ENCODE measurements at places on chromosomes 6 and 20.

GRCh38 chr6:75752365-75752764 is 3.3 kb downstream of the MYO6 start:
- DNase-seq = no peak

DNA sequence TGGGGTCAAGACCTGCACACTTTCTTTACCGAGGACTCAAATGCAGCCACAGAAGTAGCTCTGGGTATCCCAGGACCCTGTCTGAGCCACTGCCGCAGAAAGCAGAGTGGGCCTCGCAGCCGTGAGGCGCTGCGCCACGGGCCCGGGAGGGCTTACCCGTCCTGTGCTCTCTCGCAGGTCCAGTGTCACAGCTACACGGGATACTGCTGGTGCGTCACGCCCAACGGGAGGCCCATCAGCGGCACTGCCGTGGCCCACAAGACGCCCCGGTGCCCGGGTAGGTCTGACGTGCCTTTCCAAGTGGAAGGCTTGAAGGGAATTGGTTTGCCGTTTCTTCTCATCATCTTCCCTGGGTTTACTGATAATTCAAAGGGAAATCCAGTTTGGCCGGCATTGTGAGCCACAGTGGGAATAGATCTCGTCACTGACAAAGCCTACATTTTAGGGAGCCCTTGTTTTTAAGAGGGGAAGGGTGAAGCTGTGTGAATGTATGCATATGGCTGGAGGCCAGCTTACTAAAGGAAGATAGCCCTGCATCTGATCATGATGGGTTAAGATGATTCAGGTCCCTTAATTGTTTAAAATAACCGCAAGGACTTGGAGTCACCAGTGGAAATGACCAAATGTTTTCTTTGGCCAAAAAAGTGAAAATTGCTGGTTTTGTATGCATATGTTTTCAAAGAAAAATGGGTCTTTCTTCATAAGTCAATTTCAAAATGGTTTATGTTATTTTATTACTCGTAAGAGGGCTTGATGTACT is 86.6 kb downstream of the SMOC2 start:
- DNase-seq = no peak

- DNase-seq = no peak
Observed at GRCh38 chr6:75449630-75450206, 43.9 kb downstream of the FILIP1 start.

DNA sequence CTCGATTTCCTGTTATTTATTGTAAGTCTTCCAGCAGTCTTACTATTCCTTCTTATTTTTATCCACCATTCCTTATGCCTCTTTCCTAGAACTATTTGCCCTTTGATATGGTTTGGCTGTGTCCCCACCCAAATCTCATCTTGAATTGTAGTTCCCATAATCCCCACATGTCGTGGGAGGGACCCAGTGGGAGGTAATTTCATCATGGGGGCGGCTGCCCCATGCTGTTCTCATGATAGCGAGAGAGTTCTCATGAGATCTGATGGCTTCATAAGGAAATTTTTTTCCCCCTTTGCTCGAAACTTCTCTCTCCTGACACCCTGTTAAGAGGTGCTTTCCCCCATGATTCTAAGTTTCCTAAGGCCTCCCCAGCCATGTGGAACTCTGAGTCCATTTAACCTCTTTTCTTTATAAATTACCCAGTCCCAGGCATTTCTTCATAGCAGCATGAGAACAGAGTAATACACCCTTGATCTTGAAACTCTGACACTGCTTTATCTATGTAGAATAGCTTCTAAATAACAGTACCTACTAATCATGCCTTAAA is 48.8 kb downstream of the PLN start:
- no peak for DNase-seq

GRCh38 chr20:52783769-52784168 is 188.4 kb upstream of the TSHZ2 start:
- no peak for DNase-seq

DNA sequence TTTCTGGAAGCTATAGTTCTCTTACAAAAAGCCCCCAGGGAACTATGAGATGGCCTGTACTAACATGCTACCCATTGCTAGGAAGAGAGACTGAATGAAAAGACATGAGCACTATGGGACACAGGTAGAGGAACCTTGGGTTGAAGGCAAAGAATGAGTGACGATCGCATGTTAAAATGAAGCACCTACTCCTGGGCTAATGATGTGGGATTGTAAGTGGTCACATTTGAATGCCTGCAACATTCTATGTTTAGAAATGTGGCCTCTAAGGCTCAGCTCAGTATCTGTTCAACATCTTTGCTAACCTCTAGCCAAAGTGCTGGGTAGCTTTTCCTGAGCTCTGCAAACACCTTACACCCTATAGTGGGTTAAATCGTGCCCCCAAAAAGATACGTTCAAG is 5.2 kb upstream of the ZC3H12D start:
- DNase-seq = no peak

DNA sequence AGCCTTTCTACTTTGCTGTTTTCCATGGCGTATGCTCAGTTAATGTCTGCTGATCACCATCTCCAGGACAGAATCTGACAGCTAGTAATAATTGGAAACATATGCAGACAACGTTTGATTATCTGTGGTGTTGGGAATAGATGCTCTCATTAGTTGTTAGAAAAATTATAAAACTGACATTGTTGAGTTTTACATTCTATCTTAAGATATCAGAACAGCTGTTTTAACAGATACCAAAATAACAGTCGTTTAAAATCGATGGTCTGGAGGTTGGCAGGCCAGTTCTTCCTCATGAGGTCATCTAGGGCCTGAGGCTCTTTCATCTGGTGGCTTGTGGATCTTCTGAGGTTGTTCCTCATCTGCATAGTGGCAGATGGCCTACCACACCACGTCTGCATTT is 137.6 kb downstream of the AIG1 start:
- no peak for DNase-seq

- DNase-seq = no peak
Observed at GRCh38 chr20:5989539-5989938, 39.1 kb downstream of the MCM8 start.

DNA sequence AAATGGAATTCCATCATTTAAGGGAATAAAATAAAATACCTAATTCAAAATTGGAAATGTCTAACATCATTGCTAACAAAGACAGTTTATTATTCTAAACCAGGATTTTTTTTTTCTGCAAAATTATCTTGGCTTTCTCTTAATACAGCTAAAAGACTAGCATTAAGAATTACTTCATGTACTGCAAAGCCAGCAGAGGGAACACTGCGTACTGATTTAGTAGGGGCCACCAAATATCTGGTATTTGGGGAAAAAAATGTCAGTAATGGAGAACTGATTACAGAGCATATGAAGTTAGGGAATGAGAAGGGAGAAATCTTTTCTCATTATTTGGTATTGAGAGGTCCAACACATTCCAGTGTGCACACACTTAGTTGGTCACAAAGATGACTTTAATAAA is 3.2 kb upstream of the SOX4 start:
- no peak for DNase-seq

GRCh38 chr6:25016014-25016720 is 80.4 kb upstream of the RIPOR2 start:
- no peak for DNase-seq

GRCh38 chr6:15299430-15300131 is 53.7 kb downstream of the JARID2 start:
- no peak for DNase-seq

- DNase-seq = no peak
Observed at GRCh38 chr6:124973780-124974179, 11.5 kb downstream of the RNF217 start.

GRCh38 chr6:152948150-152948768 is 34.6 kb downstream of the FBXO5 start:
- peak; percentile 29 for DNase-seq

GRCh38 chr6:5680095-5680494 is 326.6 kb downstream of the NRN1 start:
- DNase-seq = no peak

DNA sequence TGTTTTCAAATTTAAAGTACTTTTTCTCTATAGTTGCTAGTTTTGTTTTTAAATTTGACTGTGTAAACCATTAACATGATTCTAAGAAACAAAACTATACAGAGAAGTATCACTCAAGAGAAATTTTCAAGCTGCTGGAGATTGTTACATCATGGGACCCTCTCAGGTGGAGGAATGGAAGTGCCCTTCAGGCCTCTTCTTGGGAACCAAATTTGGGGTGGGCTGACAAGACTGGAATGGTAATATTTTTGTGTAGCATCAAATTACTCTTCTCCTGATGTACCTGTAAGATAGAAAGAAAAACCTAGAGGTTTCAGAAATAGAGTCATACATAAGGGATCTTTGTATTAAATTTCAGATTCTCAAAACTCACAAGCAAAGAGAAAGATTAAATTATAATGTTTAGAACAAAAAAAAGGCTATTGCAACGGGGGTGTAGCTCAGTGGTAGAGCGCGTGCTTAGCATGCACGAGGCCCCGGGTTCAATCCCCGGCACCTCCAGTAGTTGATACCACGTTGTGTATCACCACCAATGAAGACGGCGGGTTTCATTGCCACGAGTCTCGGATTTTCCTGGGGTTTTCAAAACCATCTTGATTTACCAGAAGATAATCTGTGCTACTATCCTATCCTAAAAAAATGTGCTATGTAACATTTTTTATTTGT is 193.7 kb downstream of the GPX5 start:
- DNase-seq = no peak

- peak; percentile 45 for DNase-seq
Observed at GRCh38 chr6:106334646-106335448, 9.3 kb upstream of the ATG5 start.

- DNase-seq = peak; percentile 35
Observed at GRCh38 chr6:114096561-114097172, 125.7 kb upstream of the HDAC2 start.

GRCh38 chr6:79468116-79468515 is 69.1 kb downstream of the LCA5 start:
- no peak for DNase-seq

- DNase-seq = no peak
Observed at GRCh38 chr20:36599912-36600345, 5.7 kb upstream of the RAB5IF start.

DNA sequence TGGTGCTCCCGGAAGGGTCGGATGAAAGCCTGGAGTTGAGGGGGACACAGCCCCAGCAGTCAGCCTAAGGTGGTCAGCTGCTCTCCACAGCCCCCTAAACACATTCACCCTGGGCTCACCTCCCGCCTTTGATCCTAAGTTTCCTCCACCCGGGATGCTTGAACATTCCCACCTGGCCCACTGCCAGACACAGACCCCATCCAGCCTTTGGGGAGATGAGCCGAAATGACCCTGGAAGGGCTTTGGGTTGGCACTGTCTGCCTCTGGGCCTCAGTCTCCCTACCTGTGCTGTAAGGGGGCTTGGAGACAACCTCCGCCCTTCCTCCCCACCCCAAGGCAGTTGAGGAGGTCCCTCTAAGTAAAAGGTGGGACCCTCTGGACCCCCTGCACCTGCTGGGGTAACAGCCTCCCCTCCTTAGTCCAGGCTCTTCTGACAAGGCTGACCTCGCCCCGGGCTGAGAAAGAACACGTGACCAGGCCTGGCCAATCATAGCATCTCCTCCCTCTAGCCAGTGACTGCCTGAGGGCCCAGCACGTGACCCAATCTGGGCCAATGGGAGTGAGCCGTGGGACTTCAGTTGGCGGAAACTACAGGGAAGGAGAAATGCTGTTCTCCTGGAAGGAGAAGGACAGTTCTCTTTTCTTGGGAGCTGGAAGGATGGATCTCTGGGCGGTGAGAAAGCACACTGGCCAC is 16.9 kb upstream of the UBE2V1 start:
- DNase-seq = no peak
